ENCODE measurements at places on chromosomes 4 and X. TPM values are rescaled to one million over a fixed set of nuclear protein-coding genes. Genes with fewer than 3 reads are reported as not detected.

PDCL2 gene
- not detected for total RNA-seq

ODAPH gene
- not detected for total RNA-seq

F8 gene
- total RNA-seq = 27.4 TPM

FAM114A1 gene
- 82.1 TPM for total RNA-seq

NSUN7 gene
- 1.3 TPM for total RNA-seq

NFKB1 gene
- 26.4 TPM for total RNA-seq

BEND2 gene
- not detected for total RNA-seq

AKAP4 gene
- not detected for total RNA-seq

GRID2 gene
- total RNA-seq = not detected

EDA gene
- total RNA-seq = 7.2 TPM

LIMCH1 gene
- total RNA-seq = 51.2 TPM

DNA sequence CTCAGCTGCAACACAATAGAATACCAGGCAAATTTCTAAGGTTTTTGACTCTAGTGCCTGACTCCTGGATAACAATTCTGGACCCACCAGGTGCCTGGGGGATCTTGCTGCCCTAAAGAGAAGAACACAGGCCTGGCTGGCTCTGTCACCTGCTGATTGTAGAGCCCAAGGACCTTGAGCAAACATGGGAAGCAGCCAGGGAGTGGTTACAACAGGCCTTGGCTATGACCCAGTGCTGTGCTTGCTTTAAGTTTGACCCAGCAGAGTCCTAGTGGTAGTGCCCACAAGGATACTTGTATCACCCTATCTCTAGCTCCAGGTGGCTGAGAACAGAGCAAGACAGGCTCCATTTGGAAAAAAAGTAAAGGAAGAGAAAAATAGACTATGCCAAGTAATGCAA lies 176.8 kb upstream of the DCAF12L2 start:
- no peak for DNase-seq

DNA sequence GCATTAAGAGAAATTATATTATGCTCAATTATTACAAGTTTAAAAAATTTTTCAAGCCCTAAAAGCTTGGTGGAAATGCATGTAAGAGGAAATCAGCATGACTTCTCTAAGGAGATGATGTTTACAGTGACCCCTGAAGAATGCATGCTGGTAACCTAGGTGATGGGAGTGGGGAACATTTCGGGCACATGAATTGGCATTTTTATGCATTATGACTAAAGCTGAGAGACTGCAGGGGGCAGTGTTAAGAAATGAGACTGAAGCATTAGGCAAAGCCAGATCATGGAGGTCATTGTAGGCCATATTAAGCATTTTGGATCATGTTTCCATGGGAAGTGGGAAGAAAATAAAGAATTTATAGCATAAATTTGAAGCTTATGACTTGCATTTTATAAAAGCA lies 421.3 kb downstream of the FAT4 start:
- no peak for DNase-seq

DNA sequence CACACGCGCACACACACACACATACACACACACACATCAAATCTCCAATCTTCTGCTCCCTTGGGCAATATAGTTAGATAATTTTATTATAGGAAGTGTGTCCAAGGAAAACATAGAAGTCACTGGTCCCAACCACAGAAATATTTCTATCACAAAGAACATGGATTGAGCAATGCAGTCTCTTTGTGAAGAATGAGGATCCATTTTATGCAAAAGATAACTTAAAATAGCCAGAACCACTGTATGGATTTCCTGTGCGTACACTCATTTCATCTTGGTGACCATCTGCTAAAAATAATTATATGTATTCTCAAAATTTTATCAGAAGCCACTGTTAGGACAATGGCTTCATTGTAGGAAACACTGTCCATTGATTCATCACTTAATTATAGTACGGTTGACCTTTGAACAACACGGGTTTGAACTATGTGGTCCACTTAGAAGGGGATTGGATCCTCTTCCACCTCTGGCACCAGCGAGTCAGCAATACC lies 169.6 kb upstream of the MXRA5 start:
- DNase-seq = no peak

- DNase-seq = no peak
Observed at GRCh38 chrX:23788521-23788920, 5.5 kb downstream of the SAT1 start.

DNA sequence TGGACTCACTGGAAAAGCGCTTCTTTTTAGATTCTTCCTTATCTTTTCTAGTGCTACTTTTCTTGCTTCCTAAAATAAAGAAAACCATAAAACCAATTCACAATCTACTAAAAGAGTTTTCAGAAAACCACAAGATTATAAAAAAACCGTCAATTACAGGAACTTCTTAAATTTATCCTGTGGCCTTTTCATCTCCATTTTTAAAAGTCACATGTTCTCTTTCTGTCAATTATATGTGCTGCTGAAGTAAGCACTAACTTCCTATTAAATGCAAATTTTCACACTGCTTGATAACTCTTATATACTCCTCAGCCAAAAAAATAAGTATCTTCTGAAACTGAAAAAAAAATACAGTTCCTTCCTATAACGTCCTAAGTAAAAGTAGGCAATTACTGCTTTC lies 32.8 kb downstream of the CENPC start:
- no peak for DNase-seq

DNA sequence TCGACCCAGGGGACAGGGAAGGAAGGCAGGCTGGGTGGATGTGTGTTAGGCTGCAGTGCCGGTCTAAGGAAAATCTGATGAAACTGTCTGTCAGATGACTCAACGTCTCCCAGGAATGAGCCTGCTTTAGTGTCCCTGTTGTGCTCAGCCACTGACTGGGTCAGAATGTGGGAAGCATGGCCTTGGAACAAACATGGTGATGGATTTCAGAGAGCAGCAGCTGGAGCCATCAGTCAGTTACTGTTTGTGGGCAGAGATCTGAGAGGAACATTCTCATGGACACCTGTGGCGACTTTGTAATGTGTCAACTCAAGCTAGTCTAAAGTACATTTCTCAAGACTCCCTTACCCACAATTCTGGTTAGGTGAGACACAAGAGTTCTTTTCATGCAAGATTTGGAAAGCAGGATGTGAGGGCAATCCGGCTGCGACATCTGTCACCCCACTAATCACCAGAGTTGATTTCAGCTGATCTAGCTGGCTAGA lies 63.2 kb downstream of the ANAPC10 start:
- no peak for DNase-seq

DNA sequence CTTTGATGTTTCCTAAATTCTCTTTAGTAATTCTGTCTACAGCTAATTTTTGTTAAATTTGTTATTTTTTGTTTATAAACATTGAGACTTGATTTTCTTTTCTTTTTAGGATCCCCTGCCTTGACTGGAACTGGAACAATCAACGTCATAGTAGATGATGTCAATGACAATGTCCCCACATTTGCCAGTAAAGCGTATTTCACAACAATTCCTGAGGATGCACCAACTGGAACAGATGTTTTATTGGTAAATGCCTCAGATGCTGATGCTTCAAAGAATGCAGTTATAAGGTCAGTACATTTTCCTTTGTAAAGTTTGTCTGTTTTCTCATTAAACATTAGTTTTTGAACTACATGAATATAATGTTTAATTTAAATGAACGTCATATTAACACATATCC lies 119.4 kb downstream of the FAT4 start:
- no peak for DNase-seq

DNA sequence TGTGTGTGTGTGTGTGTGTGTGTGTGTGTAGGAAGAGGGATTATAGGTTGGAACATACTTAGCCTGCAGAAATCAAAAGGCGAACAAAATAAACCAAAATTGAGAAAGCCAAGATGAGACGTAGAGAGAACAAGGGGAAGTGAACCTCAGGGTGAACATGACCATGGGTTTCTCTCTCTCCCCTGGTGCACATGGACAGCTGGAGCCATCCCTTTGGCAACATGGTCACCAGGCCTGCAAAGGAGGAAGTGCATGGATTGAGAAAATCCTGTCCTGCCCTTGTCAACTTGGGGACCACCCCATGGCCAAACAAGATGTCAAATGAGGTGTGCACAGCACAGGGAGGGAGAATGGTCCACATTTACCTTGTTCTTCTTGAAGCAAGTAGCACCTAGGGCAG lies 23.1 kb downstream of the LGI2 start:
- no peak for DNase-seq

GRCh38 chrX:41956027-41956426 lies 32.7 kb upstream of the CASK start:
- DNase-seq = no peak

DNA sequence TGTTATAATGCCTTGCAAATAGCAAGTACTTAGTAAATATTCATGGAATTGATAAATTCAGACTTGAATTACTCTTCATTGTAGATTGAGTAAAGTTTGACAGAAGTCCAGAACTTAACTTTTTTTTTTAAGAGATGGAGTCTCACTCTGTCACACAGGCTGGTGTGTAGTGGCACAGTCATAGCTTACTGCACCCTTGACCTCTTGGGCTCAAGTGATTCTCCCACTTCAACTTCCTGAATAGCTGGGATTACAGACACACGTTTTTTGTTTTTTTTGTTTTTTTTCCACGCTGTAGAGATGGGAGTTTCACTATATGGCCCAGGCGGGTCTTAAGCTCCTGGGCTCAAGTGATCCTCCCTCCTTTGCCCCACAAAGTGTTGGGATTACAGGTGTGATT lies 32.1 kb downstream of the UBE2K start:
- DNase-seq = no peak

- DNase-seq = no peak
Observed at GRCh38 chr4:93337196-93337595, 491.4 kb upstream of the ATOH1 start.

DNA sequence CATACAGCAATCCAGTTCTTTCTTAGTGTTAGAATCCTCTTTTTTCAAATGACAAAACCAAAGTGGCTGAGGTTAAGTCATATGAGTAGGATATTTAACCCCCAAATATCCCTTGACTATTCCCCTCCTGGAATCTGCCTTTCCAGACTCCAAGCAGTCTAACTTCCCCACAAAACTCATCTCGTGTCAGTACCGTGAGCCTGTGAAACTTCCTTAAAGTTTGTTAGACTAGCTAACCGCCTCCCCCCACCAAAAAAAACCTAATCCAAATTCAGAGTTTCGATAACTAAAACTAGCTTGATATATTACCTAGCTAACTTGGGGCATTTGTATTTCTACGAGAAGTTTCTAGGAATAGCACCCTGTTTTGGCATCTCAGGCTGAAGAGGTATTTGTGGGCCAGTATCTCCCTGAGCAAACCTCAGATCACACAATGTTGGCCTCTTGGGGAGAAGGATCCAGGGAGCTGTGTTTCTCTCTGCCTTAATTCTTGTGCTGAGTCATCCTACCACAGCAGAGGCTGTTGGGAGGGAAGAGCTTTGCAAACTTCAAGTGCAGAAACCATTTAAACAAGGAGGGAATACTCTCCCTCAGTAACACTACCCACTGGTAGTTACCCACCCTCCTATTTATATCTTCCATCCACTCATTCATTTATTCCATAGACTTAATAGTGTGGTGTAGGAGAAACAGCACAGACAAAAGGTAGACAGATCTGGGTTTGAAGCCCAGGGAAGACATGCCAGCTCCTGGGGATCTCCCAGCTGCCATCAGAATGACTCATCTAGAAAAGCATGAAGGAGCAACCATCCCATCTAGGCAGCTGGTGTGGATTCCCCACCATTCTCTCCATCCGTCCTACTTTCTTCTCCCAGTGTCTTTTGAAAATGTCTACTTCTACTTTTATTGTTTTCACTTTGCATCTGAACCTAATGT lies 39.3 kb upstream of the TXK start:
- no peak for DNase-seq

GRCh38 chr4:181966104-181966551 lies 277.1 kb upstream of the TENM3 start:
- no peak for DNase-seq

- DNase-seq = no peak
Observed at GRCh38 chrX:69303231-69303630, 138.0 kb upstream of the PJA1 start.

DNA sequence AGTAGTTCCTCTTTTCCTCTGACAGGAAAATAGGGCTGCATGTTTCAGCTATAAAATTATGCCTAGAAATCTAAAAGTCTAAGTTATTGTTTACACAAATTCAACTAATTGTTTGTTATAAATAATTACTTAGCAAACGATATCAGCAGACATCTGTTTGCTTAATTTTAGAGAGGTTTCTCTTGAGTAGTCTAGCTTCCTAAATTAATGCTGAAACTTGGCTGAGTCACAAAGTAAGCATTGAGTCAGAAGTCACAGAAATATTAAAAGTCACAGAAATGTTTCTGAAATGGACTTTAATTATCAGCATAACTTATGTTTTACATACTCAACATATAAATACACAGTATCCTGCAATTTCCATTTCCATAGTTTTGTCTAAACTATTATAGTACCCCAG lies 1044.0 kb downstream of the CCSER1 start:
- DNase-seq = no peak

GRCh38 chr4:184599492-184600135 lies 49.6 kb downstream of the CASP3 start:
- DNase-seq = no peak

DNA sequence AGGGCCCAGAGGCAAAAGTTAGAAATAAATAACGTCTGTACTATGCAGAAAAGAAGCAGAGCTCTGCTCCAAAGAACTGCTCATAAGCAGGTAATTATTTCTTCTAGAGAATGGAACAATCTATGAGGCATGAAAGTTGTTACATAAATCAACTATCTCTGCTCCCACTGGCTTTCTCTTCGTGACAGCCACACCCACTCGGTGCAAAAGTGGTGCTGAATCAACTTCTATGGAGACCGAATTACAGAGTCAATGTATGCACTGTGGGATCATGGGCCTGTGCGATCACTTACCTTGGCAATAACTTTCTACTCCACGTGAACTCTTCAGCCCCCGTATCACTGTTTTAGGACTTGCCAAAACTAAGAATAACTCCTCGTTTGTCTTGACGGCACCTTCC lies 99.4 kb upstream of the ATXN3L start:
- DNase-seq = no peak

DNA sequence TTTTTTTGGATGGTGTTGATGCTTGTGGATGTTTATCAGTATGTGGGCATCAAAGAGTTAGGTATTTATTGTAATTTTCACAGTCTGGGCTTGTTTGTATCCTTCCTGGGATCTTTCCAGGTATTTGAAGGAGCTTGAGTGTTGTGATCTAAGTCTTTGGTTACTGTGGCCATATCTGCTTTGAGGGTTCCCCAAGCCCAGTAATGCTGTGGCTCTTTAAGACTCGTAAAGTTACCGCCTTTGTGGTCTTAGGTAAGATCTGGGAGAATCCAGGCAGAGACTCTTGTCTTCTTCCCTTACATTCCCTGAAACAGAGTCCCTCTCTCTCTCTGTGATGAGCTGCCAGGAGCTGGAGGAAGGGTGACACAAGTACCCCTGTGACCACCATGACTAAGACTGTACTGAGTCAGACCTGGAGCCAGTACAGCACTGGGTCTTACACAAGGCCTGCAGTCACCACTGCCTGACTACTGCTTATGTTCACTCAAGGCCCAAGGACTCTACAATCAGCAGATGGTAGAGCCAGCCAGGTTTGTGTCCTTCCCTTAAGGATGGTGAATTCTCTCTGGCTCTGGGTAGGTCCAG lies 62.2 kb downstream of the FMR1NB start:
- no peak for DNase-seq

GRCh38 chr4:38609614-38610013 lies 54.4 kb upstream of the KLF3 start:
- no peak for DNase-seq
